ENCODE measurements at places on chromosomes 12 and 14.

- peaks cover 23% of the 10 kb centered on the region for H3K4me1 ChIP-seq
- H3K4me3 ChIP-seq = no peak overlapping the region
- DNase-seq = no peak
- H3K27me3 ChIP-seq = no peaks in the 10 kb centered on the region
- peaks cover 8% of the 10 kb centered on the region for H3K36me3 ChIP-seq
These were observed 385.0 kb downstream of the BCL11B start for GRCh38 chr14:98886982-98887381.

DNA sequence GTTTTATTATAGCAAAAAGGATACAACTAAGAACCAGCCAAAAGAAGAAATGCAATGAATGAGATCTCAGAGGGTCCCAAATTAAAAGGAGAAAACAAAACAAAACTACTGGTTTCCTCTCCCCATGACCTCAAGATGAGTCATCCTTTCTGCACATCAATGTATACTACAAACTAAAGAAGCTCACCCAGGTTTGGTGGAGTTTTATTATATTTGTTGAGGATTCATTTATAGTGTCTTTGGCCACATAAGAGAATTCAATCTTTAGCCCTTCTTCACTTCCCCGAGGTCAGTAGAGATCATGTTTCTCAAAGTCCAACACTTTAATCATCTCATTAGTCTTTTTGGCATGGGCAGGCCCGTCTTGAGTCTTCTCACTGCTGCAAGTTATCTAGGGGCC, 210.6 kb downstream of the SLC6A15 start:
- no peaks in the 10 kb centered on the region for H3K36me3 ChIP-seq
- H3K27me3 ChIP-seq = no peaks in the 10 kb centered on the region
- no peak overlapping the region for H3K27ac ChIP-seq
- no peak for DNase-seq

DNA sequence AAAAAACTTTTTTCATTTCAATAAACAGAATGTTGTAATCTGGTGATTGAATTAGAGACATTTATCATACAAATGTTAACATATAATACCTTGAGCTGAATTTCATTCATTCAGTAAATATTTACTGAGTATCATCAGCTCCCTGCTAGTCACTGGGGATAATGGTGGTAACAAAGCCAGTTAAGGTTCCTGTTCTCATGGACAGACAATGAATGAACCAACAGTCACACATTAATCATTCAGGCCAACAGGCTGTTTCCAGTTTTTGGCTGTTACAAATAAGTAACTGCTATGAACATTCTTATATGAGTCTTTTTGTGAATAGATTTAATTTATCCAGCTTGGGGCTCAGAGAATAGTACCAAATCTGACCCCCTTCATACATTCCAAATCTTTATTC, 13.5 kb downstream of the EXD2 start:
- peaks cover 5% of the 10 kb centered on the region for H3K4me1 ChIP-seq
- H3K36me3 ChIP-seq = peaks cover 4% of the 10 kb centered on the region
- H3K27ac ChIP-seq = no peak overlapping the region
- DNase-seq = no peak
- no peaks in the 10 kb centered on the region for H3K27me3 ChIP-seq

GRCh38 chr14:101790232-101790631, 28.7 kb downstream of the PPP2R5C start:
- no peak overlapping the region for H3K27ac ChIP-seq
- no peaks in the 10 kb centered on the region for H3K27me3 ChIP-seq
- no peak for DNase-seq

DNA sequence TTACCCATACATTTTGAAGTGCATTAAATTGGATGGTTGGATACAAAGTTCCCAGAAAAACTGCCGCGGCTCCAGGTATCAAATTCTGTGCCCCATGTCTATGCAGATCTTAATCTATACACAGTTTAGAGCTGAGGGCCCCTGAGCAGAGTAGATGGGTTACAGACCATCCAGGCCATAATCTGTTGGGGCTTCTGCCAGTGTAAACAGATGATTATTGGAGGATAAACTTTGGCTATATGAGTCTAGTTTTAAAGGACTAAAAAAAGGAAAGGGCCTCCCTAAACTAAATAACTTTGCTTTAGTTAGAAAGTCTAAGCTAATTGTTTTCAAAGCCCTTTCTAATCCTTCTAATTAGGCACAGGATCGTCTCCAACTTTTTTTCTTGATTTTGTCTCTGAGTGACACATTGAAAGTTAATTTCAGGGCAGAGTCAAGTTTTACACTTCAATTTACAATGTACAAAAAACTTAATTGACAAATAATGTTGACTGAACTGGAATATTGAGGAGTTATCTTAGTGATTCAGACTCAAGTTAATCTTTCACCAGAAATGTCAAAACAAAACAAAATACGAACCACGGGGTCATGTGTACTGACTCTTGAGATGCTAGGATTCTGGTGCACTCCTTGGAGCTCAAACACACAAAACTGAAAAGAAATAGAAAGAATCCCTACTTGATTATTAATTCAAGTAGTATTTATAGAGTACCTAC, 133.9 kb upstream of the SCAF11 start:
- DNase-seq = no peak
- H3K4me3 ChIP-seq = no peak overlapping the region
- no peak overlapping the region for H3K27ac ChIP-seq
- 0 out of 2 replicates have a peak, but pooled peaks cover 3% of the 10 kb centered on the region for H3K4me1 ChIP-seq

GRCh38 chr14:90447720-90448497, 51.1 kb downstream of the CALM1 start:
- H3K36me3 ChIP-seq = peaks cover 9% of the 10 kb centered on the region
- no peak overlapping the region for H3K4me3 ChIP-seq
- H3K27ac ChIP-seq = no peak overlapping the region
- no peaks in the 10 kb centered on the region for H3K27me3 ChIP-seq

- no peak overlapping the region for H3K4me3 ChIP-seq
- H3K27ac ChIP-seq = peak overlapping the region; percentile 67
- DNase-seq = no peak
- no peaks in the 10 kb centered on the region for H3K27me3 ChIP-seq
- H3K36me3 ChIP-seq = no peaks in the 10 kb centered on the region
These were observed 16.5 kb downstream of the PRKCH start for GRCh38 chr14:61337893-61338292.

- H3K27me3 ChIP-seq = no peaks in the 10 kb centered on the region
- peaks cover 56% of the 10 kb centered on the region for H3K4me1 ChIP-seq
- peak overlapping the region; percentile 53 for H3K27ac ChIP-seq
- H3K36me3 ChIP-seq = no peaks in the 10 kb centered on the region
- no peak overlapping the region for H3K4me3 ChIP-seq
- no peak for DNase-seq
These were observed 24.3 kb downstream of the NCOR2 start for GRCh38 chr12:124543052-124543589.

- peaks cover 10% of the 10 kb centered on the region for H3K4me1 ChIP-seq
- H3K27me3 ChIP-seq = peaks cover 2% of the 10 kb centered on the region
- no peak for DNase-seq
- H3K4me3 ChIP-seq = no peak overlapping the region
These were observed 97.1 kb downstream of the DUSP16 start for GRCh38 chr12:12465522-12465921.

GRCh38 chr14:100170880-100171279, 11.4 kb upstream of the DEGS2 start:
- H3K36me3 ChIP-seq = no peaks in the 10 kb centered on the region
- no peak for DNase-seq
- H3K4me3 ChIP-seq = no peak overlapping the region

GRCh38 chr12:130339951-130340350, 2.3 kb downstream of the PIWIL1 start:
- peaks cover 22% of the 10 kb centered on the region for H3K36me3 ChIP-seq
- peaks cover 6% of the 10 kb centered on the region for H3K4me1 ChIP-seq
- peaks cover 15% of the 10 kb centered on the region for H3K27me3 ChIP-seq
- no peak overlapping the region for H3K4me3 ChIP-seq
